Endodermal cell (in vitro differentiated cells): ENCODE measurements at places on chromosomes 7 and 10. TPM values are rescaled to one million over a fixed set of nuclear protein-coding genes. Genes with fewer than 3 reads are reported as not detected.

DNA sequence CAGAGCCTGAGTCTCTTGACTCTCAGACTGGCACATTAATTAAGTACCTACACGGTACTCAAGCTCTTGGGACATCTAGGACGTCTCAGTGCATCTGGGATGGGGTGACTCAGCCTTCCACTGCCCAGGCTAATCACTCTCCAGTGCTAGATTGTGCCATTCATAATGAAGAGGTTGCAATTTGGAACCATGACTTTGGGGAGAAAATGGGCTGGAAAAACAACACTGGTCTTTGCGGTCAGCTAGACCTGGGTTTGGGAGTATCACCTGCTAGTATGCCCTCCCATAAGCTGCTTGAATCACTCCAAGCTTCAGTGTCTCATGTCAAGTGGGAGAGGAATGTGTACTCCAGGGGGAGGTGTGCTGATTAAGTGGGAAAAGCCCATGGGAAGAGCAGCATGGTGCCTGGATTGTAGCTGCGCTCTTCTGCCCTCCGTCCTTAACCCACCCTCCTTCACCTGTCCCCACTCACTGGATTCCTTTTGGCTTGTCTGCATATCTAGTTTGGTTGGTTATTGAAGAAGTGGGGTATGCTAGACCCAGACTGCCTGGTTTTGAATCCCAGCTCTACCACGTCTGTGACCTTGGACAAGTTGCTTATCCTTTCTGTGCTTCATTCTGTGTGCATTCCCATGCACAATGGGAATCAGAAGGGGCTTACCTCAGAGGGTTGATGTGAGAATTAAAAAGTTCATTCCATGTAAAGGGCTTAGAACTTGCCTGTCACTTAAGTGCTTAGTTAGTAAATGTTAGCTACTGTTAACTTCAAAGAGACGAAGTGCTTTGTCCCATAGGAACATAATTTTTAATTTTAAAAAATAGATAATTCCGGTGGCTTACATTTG is 3.8 kb downstream of the NFE2L3 start:
- peak overlapping the region; percentile 51 for H3K4me3 ChIP-seq
- no peak overlapping the region for H3K27ac ChIP-seq
- H3K27me3 ChIP-seq = no peaks in the 10 kb centered on the region
- no peaks in the 10 kb centered on the region for H3K36me3 ChIP-seq
- peak; percentile 80 for DNase-seq

DNA sequence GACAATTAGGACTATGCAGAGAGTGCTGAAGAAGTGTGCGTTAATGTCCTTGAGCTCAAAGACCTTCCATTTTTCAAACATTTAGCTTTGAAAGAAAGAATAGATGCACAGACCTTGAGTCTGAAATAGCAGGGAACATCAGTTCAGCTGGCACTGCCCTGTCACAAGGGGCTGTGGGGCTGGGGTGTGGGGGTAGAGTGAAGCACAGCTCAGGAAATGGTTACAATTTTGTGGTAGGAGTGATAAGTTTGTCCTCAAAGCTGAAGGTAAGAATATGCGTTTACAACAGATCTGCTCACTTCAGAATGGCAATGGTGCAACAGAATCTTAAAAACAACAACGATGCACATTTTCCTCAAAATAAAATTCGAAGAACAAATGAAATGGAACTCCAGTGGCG is 33.6 kb downstream of the SMKR1 start:
- H3K27ac ChIP-seq = no peak overlapping the region
- no peaks in the 10 kb centered on the region for H3K36me3 ChIP-seq
- H3K4me1 ChIP-seq = no peaks in the 10 kb centered on the region
- H3K4me3 ChIP-seq = no peak overlapping the region
- H3K27me3 ChIP-seq = no peaks in the 10 kb centered on the region
- no peak for DNase-seq

DNA sequence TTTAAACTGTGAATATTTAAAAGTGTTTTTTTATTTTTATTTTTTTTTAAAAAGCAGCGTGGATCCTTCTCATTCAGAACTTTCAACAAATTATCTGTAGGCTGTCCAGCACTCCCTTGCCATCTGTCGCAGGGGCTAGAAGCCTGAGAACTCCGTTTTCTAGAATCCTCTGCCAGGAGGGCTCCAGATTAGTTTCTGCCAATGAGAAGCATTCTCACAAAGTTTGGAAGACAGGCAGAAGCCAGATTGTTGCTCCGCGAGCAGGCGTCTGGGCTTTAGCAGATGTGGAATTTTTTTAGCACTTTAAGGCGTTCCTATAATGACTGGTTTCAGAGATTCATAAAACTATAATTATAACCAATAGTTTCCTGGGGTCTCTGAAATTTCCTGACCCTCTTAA is 220.9 kb upstream of the KIAA1217 start:
- H3K27me3 ChIP-seq = no peaks in the 10 kb centered on the region
- H3K4me1 ChIP-seq = no peaks in the 10 kb centered on the region
- H3K4me3 ChIP-seq = no peak overlapping the region
- no peak overlapping the region for H3K27ac ChIP-seq
- H3K36me3 ChIP-seq = no peaks in the 10 kb centered on the region

- no peaks in the 10 kb centered on the region for H3K36me3 ChIP-seq
- peak; percentile 49 for DNase-seq
- no peak overlapping the region for H3K4me3 ChIP-seq
- no peaks in the 10 kb centered on the region for H3K27me3 ChIP-seq
- peaks cover 6% of the 10 kb centered on the region for H3K4me1 ChIP-seq
- H3K27ac ChIP-seq = no peak overlapping the region
Measured at GRCh38 chr10:112490545-112490944, 43.5 kb downstream of the VTI1A start.

Gene PKD2L1
- total RNA-seq = not detected in 3 replicates

DNA sequence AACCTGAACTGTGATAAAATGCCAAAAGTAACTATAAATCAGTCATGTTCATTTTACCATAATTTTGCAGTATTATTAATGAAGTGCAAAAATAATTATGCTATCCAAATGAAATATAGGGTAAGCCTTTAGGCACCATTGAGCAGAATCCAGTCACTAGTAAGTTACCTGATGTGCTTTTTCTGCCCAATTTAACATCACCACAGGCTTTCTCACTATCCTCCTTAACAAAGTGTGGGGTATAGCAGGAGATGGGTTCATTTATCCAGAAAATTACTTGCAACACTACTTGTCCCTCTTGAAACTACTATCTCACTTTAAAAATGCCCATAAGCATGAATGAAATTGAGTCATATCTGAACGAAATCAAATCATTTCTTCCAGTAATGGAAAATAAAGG is 211.0 kb downstream of the SEMA3A start:
- no peak overlapping the region for H3K4me3 ChIP-seq
- no peaks in the 10 kb centered on the region for H3K27me3 ChIP-seq
- H3K4me1 ChIP-seq = no peaks in the 10 kb centered on the region
- peaks cover 65% of the 10 kb centered on the region for H3K36me3 ChIP-seq
- DNase-seq = no peak

Gene TMED4
- 109 to 111 TPM (median 109 TPM) in 3 replicates for total RNA-seq

Gene STEAP1
- 1.2 to 3.8 TPM (median 2.5 TPM) in 3 replicates for total RNA-seq

Gene NEUROD6
- total RNA-seq = not detected in 3 replicates

Gene OGDHL
- 12.9 and 14.6 TPM in 2 replicates for total RNA-seq

DNA sequence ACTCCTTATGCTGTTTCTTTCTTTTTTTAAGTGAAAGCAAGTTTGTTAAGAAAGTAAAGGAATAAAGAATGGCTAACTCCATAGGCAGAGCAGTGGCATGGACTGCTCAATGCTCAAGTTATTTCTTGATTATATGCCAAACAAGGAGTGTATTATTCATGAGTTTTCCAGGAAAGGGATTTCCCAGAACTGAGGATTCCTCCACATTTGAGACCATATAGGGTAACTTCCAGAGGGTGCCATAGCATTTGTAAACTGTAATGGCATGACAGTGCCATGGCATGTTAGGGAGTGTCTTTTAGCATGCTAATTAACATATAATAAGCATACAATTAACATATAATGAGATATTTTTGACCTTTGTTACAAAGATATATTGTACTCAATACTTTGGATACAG is 1034.5 kb upstream of the PHF14 start:
- H3K27ac ChIP-seq = peak overlapping the region; percentile 59
- H3K27me3 ChIP-seq = no peaks in the 10 kb centered on the region
- DNase-seq = no peak
- H3K4me3 ChIP-seq = no peak overlapping the region
- H3K36me3 ChIP-seq = no peaks in the 10 kb centered on the region

GRCh38 chr7:55140941-55141278 is 122.1 kb downstream of the EGFR start:
- H3K27me3 ChIP-seq = no peaks in the 10 kb centered on the region
- no peak for DNase-seq
- H3K4me3 ChIP-seq = no peak overlapping the region
- no peaks in the 10 kb centered on the region for H3K4me1 ChIP-seq
- H3K36me3 ChIP-seq = no peaks in the 10 kb centered on the region
- H3K27ac ChIP-seq = no peak overlapping the region

DNA sequence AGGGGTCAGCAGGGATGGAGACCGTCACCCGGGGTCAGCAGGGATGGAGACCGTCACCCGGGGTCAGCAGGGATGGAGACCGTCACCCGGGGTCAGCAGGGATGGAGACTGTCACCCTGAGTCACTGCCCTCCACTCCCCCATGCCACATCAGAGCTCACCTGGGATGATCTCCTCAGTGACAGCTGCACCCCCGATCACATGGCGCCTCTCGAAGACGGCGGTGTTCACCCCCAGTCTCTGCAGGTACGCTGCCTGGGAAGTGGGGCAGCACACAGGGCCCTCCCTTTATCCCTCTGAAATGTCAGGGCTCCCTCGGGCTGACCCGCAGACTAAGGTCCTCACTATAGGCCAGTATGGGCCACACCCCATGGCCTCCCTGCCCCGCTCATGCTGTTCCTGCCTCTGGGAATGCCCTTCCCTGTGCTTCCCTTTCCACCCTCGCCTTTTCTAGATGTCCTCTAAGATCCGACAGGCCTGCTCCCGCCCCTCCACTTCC is 7.2 kb downstream of the PYROXD2 start:
- H3K4me1 ChIP-seq = no peaks in the 10 kb centered on the region
- no peaks in the 10 kb centered on the region for H3K36me3 ChIP-seq
- H3K27ac ChIP-seq = no peak overlapping the region

Gene BLOC1S2
- 26.0 and 29.0 TPM in 2 replicates for total RNA-seq

Gene ANAPC16
- total RNA-seq = 57.4 and 57.6 TPM in 2 replicates

DNA sequence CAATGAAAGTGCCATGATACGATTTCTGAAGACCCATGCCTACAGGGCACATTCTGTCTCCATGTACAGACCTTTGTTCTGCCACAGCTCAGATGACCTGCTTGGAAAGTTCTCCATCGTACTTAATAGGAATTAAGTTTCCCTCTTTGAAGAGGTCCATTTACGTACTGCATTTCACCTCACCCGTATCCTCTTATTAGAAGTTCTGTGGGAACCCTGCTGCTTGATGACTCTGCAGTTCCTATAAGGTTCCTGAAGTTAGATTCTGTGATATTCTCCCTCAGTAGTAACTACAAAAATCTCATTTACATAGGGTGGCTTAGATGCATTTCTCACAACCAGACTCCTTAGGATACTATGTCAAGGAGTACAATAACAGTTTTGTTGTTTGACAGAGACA is 50.9 kb downstream of the MINDY3 start:
- no peak overlapping the region for H3K27ac ChIP-seq
- peaks cover 15% of the 10 kb centered on the region for H3K4me1 ChIP-seq
- H3K27me3 ChIP-seq = no peaks in the 10 kb centered on the region
- H3K4me3 ChIP-seq = no peak overlapping the region
- H3K36me3 ChIP-seq = peaks cover 10% of the 10 kb centered on the region

DNA sequence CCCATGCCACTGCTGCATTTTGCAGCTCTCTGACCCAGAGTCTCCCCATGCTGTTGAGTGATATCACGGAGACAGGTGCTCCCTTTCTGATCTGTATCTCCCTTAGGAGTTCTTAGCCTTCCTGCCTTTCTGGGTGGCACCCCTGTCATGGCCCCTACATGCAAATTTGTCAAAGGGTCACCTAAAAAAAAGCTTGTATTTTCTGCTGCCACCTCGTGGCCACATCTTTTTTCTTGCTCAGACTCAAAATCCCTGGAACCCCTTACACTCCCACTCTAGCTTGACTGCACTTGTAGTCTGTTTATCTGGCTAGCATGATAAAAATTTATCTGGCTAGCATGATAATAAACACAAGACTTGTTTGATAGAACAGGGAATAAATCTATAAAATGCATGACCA is 809.1 kb downstream of the SORCS1 start:
- H3K4me3 ChIP-seq = no peak overlapping the region
- H3K27ac ChIP-seq = no peak overlapping the region
- DNase-seq = peak; percentile 76
- H3K4me1 ChIP-seq = no peaks in the 10 kb centered on the region
- H3K36me3 ChIP-seq = no peaks in the 10 kb centered on the region

DNA sequence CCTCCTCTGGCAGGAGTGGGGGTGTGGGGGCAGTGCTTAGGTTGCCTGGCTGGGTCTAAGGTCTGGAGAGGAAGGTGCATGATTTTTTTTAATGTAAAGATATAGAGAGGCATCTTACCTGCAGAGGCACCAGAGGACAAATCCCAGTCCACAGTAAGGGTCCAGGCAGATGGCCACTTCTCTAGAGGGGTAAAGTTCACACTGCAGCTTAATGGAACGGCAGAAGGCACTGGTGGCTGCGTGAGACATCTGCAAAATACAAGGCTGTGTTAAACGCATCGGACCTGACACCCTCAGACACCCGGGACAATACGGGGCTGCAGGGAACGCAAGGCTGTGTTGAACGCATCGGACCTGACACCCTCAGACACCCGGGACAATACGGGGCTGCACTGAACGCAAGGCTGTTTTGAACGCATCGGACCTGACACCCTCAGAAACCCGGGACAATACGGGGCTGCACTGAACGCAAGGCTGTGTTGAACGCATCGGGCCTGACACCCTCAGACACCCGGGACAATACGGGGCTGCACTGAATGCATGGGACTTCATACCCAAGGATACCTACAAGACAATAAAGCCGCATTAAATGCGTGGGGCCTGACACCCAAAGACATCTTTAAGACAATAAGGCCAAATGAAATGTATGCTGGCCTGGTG is 206.0 kb downstream of the ZMYND11 start:
- H3K27ac ChIP-seq = no peak overlapping the region
- H3K4me1 ChIP-seq = no peaks in the 10 kb centered on the region
- peak; percentile 28 for DNase-seq
- no peaks in the 10 kb centered on the region for H3K27me3 ChIP-seq
- no peak overlapping the region for H3K4me3 ChIP-seq
- H3K36me3 ChIP-seq = peaks cover 39% of the 10 kb centered on the region

Gene ANKRD2
- total RNA-seq = not detected in 2 replicates

DNA sequence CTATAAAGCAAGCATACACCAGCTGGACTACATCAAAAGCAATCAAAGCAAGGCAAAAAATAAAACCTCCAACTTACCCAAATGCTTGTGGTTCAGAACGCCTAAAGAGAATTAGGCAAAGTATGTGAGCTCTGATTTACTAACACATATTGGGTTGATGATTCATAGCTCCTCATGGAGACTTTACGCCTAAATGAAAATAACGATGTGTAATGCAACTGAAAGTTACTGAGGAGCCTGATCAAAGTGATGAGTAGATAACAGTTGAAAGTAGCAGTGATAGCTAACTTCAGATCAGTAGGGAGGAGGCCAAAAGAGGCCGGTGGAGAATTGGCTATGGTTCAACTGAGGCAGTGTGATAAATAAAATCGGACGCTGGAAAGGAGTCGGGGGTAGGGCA is 85.0 kb downstream of the MPP7 start:
- no peak overlapping the region for H3K4me3 ChIP-seq
- H3K27me3 ChIP-seq = peaks cover 8% of the 10 kb centered on the region
- H3K27ac ChIP-seq = no peak overlapping the region
- no peaks in the 10 kb centered on the region for H3K36me3 ChIP-seq
